ENCODE measurements at places on chromosomes 2 and 18.
A peak's percentile ranks its signal among the peaks of the same experiment; 100 is the strongest.

DNA sequence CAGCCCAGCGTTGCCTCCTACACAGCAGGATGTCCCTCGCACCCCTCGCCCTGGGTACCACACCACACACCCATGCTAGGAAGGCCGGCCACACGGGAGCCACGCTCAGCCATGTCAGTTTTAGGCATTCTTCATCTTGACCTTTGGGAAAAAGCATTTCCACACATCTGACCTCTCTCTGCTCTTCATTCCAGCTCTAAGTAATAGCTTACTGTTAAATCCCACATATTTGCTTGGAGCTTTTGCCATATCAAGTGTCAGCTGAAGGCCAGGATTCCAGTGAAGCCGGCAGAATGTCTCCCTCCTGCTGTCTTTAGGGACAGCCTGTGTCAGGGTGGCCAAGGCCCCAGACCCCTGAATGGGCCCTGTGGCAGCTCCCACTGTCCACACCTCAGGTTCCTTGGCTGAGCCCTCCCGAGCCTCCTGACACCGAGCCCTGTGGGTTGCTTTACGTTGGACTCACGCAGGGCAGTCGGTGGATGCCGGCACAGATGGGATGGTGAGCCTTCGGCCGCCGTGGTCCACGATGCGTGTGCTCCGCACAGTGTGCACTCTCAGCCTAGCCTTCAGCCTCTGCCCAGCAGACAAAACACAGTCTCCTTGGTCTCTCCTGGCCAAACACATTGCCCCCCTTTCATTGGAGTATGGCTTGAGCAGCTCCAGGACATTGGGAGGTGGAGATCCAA is 202.0 kb downstream of the SEPTIN10 start:
- no peak for DNase-seq

DNA sequence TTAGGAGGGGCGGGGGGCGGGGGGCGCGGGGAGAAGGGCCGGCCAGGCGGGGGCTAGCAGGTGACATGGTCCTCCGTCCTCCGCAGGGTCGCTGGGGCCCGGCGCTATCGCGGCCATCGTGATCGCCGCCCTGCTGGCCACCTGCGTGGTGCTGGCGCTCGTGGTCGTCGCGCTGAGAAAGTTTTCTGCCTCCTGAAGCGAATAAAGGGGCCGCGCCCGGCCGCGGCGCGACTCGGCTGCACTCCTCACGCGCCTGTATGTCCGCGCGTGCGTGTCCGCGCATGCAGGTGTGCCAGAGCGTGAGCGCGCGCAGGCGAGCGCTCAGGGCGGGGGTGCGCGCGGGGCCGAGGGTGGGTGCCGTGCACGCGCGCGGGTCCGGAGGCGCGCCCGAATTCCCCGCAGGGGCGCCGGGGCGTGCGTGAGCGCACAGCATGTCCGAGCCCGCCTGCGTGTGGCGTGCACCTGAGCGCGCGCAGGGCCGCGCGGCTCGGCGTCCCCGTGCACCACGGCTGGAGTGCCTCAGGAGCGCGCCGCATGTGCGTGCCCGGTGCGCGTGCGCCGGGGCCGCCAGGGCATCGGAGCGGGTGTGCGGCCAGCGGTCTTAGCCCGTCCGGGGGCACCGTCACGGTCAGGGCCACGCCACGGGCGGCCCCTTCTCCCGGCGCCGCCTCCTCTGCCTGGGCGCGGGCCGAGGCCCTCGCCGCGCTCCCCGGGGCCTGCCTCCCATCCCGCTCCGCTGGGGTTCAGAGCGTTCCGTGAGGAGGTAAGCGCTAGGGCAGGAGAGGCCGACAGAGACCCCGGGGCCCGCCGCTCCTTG is 6.3 kb downstream of the SNORC start:
- peak; percentile 74 for DNase-seq

DNA sequence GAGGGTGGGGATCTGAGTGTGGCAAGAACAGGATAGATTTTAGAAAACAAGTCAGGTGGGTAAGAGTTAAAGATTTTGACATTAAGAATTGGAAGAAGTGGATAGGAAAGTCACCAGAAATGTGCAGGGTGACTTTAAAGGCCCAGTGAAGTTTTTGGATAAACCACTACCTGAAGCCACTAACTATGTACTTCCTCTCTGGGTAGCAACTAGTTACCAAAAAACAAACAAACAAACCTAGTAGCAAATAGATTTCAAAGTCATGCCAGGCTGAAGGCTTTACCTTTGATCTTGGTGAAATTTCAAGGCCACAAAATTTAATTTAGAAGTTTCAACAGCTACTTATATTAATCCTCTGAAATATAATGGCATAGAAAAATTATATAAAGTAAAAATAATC is 42.5 kb downstream of the PSMA8 start:
- DNase-seq, result no peak

DNA sequence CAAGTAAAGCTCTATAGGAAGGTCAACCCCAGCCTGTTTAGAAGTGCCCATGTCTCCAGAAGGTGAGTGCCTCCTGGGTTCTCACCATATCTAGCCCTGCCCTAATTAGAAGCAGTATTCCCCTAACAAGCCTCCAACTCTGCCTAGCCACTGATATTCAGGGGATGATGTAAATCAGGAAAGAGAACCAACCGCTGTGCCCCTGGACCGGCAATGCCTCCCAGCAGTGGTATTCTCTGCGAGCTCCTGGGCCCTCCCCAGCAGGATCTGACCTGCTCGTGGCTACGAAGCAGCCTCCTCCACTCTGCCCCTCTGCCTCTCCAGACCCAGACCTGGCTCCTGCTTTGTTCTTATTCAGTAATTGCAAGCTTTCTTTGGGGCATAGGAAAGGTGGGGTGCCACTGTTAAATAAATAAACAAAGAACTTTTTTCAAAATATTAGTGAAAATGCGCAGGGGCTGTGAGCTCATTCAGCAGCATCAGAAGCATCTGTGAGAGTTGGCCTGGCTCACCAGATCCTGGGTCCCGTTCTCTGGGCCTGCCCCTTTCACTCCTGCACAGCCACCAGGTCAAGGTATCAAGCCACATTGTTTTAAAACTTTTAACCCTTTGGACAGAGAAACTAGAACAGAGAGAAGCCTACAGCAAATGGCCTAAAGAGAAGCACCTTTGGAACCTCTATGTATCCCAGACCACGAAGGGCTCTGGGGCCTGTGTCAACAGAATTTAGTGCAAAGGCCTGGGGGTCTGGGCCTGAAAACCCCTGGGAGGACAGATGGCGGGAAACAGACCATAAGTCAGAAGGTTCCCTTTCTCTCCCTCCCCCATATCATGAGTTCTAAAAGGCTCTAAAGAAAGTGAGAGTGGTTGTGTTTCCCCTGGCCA is 11.9 kb downstream of the MREG start:
- no peak for DNase-seq

DNA sequence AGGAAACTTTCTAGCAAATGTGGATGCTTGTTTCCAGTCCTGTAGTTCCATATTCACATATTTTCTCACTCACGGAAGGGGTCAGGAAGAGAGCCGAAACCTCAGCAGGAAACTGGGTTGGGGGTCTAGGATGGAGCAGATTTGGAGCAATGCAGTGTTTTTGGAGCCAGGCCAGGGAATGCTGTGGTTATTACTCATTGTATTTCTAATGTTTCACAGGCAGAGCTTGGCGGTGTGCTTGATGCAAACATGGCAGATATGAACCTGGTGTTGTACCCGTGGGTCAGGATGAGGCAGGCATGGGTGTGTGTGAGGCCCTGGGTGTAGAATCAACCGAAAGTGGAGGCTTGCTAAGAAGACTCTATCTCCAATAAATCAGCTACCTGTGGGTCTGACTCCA is 34.6 kb upstream of the ACKR3 start:
- no peak for DNase-seq

GRCh38 chr2:83585250-83585649 is 873.8 kb downstream of the SUCLG1 start:
- no peak for DNase-seq

GRCh38 chr2:144686518-144687215 is 166.7 kb upstream of the ZEB2 start:
- no peak for DNase-seq

DNA sequence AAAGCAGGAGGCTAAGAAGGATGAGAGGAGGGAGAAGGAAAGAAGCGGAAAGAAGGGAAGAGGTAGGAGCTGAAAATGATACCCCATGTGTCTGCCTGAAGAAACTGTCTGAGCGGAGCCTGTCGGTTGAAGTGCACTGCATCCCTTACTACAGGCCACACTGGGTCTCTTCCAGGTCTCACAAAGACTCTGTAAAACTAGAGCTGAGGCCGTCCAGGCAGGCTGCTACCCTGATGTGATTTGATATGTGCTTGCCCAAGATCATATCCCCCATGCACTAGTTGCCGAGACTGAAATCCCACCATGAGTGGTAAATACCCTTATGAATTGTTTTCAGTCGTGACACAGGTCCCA is 134.4 kb downstream of the MAIP1 start:
- no peak for DNase-seq

GRCh38 chr2:147855316-147855715 is 10.5 kb downstream of the ACVR2A start:
- no peak for DNase-seq

Data from Caki2 (cell line).